Caki2 (cell line): ENCODE measurements at places on chromosomes 6 and 20.

GRCh38 chr6:22878706-22879105 is 309.3 kb downstream of the HDGFL1 start:
- no peak for DNase-seq

DNA sequence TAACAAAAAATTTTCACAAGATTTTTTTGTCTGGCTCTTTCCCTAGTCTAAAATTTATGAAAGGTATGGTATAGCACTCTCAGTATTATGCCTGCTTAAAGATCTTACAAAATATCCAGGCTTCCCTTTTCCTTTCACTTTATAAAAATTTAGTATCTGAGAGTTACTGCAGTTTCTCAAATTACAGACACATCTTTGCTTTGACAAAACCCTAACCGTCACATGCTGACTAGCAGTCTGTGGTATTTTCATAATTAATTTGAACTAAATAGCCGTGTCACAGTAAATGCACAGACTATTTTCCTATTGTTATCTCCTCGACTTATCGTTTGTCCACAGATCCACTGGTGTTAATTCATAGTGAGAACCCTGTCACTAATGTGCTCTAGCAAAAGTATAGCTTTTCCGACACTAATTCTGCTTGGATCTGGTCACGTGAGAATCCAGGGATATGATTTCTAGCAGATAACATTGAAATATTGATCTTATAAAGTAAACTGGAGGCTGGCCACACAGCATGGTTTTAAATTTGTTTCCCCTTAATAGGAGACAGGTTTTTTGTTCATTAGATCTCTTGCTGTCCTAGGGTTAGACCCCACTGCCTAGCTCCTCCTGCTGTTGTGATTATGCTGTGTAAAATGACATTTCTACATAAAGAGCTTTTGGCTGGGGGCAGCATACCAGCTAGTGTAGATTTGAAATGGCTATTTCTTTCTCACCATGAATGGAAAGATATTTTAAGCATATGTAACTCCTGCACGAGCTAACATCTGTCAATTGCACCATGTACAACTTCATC is 340.6 kb upstream of the SASH1 start:
- DNase-seq: no peak

DNA sequence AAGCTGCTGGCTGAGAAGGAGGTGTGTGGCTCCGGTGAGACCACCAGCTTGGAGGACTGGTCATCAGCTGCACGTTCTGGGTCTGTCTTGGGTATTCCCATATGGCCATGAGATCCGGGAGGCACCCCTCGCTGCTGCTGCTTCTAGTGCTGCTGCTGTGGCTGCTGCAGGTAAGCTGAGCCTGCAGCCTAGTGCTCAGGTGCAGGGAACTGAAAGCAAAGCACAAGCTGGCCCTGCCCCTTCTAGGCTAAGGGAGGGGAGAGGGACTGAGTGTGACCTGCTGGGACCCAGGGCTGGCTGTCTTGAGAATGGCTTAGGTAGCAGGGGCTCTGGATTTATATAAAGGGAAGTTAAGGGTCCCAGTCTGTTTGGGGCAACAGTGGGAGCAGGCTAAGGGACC is 403 bp downstream of the CDH26 start:
- no peak for DNase-seq

DNA sequence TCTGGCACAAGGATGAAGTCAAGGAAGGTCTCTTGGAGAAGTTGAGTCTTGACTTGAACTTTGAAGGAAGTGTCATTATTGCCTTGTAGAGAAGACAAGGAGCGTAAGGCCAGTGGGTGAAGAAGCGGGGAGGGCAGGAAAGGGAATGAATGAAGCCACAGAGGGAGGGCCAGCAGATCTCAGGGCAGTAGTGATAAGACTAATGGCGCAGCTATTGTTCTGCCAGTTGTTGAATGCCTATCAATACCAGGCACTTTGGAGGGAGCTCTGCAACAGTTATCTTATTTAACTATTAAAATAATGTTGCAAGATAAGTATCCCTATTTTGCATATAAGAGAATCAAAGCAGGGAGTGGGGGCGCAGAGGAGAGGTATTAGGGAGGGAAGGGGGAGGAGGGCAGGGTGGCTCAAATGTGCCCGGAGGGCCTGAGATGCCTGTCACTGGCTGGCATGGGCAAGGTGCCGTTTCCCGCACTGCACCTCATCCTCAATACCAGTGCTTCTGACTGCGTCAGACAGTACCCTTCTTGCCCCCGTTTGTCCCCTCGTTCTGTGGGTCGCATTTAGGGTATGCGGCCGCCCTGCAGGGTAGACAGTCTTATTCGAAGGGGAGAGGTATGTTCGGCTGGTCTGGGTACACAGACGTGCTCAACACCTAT is 109.8 kb downstream of the ZDHHC14 start:
- no peak for DNase-seq

DNA sequence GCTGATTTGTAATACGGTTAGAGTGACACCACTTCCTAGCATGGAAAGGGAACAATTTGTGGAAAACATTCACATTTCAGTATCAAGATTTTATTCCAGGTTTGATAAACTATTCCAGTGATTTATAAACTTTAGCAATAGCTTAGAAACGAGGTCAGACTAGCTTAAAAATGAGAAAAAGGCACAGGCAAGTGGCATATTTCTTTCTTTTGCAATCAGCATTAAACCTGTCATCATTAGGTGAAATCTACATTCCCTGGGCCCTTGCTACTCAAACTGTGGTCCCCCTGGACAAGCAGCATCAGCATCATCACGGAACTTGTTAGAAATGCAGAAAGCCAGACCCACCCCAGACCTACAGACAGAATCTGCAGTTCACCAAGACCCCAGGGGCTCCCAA is 29.9 kb downstream of the TBC1D7 start:
- DNase-seq: no peak

DNA sequence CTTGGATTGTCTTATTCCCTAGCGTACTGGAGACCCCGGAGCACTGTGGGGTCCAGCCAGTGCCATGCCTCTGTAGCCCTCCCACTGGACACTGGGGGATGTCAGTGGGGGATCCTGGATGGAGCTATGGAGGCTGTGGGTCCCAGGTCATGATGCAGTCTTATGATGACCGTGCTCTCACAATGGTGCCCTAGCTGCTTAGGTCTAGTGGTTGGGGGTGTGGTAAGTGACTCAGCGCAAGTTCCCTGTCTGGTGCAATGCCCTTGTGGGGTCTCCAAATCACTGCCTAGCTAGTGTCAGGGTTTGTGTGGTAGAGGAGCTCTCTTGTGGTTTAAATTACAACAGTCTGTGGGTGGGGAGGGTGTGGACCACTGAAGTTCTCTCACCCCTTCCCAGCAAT is 135.4 kb downstream of the CDC5L start:
- DNase-seq: no peak

GRCh38 chr6:32613475-32613874 is 23.7 kb upstream of the HLA-DQA1 start:
- no peak for DNase-seq

DNA sequence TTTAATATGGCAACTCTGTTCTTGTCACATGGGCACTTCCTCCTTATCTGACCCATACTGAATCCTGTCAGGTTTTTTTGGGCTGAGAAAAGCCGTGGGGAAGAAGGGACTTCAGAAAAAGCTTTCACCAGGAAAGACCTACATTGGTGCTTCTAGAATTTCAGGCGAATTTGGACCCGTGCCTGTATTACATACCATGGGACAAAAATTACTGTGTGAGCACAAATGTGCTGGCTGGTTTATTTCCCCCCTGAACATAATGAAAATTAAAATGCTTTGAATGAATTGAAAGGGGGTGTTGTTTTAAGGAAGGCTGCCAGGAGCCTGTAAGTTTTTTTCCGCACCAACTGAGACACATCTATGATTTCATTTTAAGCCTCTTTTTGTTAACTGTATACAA is 29.6 kb downstream of the CAP2 start:
- DNase-seq: no peak

- no peak for DNase-seq
Observed at GRCh38 chr6:141267420-141267819, 865.3 kb upstream of the GJE1 start.
